SHP77 treated with DMSO at 0.1 percent for 48 hours (cell line): ENCODE measurements at places on chromosomes 12 and 14.

GRCh38 chr12:66446276-66446675 lies 144.0 kb downstream of the HELB start:
- DNase-seq: no peak

- no peak for DNase-seq
These were observed 68.6 kb upstream of the MAX start for GRCh38 chr14:65170768-65171507.

DNA sequence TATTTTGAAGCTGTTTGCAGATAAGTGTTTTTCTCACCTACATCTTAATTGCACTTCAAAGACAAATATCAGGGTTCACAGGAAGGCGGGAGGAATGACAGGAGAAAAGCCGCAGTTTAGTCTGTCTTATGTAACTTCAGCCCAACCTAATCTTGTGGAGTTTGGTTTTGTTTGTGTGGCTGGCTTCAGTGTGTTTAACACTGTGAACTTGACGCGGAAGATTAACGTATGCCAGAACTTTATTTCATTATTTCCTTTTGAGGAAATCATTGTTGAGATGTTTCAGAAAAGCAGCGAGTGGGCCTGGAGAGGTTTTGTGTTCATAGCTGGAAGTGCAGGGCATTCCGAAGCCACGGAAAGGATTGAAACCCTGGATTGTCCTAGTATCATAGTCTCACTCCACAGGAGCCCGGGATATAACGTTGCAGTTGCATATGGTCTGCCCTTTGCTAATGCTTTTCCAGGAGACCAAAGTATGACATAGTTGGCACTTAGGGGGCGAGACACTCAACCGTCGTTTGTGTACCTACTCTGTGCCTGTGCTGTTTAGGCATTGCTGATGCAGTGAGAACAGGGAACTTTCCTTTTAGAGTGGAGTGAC lies 2.0 kb downstream of the PELI2 start:
- no peak for DNase-seq

- DNase-seq: no peak
These were observed 33.9 kb downstream of the SPX start for GRCh38 chr12:21559855-21560569.

- DNase-seq: no peak
These were observed 16.6 kb downstream of the NFKBIA start for GRCh38 chr14:35387713-35388579.

GRCh38 chr14:94598816-94599655 lies 13.2 kb upstream of the SERPINA3 start:
- DNase-seq: no peak

- no peak for DNase-seq
These were observed 42.1 kb downstream of the GPR19 start for GRCh38 chr12:12653922-12654321.

DNA sequence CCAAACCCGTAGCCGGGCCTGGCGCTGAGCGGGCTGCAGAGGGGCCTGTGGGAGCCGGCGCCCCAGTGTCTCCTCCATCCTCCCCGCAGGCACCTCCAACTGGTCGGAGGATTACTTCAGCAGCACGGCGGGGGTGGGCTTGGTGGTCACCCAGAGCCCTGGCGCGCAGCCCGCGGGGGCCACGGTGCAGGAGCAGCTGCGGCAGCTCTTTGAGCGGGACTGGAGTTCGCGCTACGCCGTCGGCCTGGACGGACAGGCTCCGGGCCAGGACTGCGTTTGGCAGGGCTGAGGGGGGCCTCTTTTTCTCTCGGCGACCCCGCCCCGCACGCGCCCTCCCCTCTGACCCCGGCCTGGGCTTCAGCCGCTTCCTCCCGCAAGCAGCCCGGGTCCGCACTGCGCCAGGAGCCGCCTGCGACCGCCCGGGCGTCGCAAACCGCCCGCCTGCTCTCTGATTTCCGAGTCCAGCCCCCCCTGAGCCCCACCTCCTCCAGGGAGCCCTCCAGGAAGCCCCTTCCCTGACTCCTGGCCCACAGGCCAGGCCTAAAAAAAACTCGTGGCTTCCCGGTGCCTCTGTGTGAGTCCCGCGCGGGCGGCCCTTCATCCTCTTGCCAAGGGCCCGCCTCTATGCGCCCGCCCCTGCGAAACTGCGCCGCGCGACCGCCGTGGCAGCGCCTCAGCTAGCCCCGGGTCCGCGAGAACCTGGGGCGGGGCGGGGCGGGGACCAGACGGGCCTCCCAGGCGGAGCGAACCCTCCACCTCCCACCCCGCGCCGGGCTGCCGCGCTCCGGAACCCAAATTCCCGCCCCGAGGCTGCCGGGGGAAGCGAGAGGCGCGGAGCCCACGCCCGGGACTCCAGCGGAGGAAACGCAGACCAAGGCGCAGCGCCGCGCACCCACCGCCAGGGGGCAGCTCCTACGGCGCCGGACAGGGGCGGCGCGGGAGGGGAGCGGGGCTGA lies 8.3 kb downstream of the PLD4 start:
- peak; percentile 25 for DNase-seq

- no peak for DNase-seq
These were observed 61.6 kb downstream of the RAD51B start for GRCh38 chr14:67881225-67881624.

- no peak for DNase-seq
These were observed 522.0 kb upstream of the SEL1L start for GRCh38 chr14:82055515-82056115.

DNA sequence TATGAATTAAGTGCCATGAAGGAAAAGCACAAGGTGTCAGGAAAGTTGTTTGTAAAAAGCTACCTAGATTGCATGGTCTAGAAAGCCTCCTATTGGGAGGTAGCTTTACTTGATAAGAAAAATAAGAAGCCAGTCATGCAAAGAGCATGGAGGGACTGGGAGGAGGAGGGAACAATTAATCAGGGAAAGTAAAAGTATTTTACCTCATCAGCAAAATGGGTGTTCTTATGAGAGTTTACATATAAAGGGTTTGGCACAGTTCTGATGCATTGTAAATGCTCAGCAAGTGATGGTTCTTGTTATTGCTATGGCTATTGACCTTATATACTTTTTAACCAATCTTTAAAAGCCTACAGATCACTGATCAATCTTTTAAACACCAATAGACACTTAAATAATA lies 17.0 kb upstream of the TSPAN8 start:
- DNase-seq: no peak

GRCh38 chr14:77314043-77314442 lies 6.6 kb downstream of the POMT2 start:
- DNase-seq: no peak

GRCh38 chr12:3551386-3551785 lies 60.4 kb downstream of the PRMT8 start:
- DNase-seq: no peak

GRCh38 chr14:32202491-32202997 lies 525 bp downstream of the RNU6-8 start:
- peak; percentile 78 for DNase-seq

DNA sequence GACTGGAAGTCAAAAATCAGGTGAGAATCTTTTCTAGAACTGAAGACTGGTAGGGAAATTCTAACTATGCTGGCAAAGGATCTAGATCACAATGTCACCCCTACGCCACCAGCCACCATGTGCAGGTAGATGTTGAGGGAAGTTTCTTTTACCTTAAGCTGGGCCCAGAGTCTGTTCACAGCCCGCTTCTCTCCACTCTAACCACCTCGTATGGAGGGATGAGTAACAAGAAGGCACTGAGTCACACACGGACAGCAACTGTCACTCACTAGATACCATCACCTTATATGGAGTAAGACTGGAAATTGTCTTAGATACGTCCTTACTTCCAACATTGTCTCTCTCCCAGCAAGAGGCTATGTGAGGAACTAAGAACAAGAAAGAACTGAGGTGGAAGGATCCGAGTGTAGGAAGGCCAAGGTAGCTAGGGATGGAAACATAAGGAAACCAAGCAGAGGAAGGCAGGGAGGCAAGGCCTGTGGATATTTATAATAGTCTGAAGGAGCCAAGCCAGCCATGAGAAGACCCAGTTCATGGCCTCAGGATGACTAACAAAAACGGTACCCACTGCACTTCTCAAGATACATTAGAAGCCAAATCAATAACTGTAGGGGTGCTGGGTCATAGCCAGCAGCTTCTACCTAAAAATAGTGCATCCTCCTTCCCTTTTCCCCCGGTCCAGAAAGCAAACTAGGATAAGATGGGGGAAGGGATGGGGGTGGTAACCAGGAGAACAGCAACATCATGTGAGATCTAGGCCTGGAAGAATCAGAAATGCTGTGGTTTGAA lies 15.5 kb downstream of the REM2 start:
- no peak for DNase-seq

GRCh38 chr12:42590330-42590934 lies 886 bp upstream of the PRICKLE1 start:
- DNase-seq: no peak

- no peak for DNase-seq
These were observed 82.7 kb downstream of the PPP2R5C start for GRCh38 chr14:101844219-101844618.

- no peak for DNase-seq
These were observed 6.6 kb downstream of the FOXG1 start for GRCh38 chr14:28773176-28773575.

GRCh38 chr14:66939409-66939808 lies 249.8 kb upstream of the GARIN2 start:
- DNase-seq: no peak

- no peak for DNase-seq
These were observed 23.3 kb downstream of the STXBP6 start for GRCh38 chr14:25026476-25027137.

- no peak for DNase-seq
These were observed 29.5 kb downstream of the PPP4R4 start for GRCh38 chr14:94203473-94204210.

DNA sequence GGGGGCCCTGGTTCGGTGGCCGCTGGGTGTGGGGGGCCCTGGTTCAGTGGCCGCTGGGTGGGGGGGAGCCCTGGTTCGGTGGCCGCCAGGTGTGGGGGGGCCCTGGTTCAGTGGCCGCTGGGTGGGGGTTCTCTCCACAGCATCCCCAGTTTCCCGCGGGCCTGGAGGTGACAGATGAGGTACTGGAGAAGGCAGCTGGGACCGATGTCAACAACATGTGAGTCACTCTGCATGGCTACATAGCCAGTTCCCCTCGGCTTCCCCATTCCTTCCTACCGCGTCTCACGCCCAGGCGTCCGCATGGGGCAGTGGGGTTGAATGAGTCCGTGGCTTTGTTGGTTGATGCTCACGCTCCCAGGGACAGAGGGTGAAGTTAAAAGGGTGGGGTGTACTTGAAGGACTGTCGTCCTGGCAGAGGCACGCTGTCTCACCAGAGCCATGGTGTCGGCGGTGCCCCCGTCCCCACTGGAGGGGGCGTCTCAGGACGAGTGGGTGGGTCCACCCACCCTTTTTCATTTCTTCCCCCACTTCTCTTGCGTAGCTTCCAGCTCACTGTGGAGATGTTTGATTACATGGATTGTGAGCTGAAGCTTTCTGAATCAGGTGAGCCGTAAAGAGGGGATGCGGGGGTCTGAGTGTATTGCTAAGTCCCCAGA lies 15.6 kb downstream of the HIP1R start:
- DNase-seq: no peak

DNA sequence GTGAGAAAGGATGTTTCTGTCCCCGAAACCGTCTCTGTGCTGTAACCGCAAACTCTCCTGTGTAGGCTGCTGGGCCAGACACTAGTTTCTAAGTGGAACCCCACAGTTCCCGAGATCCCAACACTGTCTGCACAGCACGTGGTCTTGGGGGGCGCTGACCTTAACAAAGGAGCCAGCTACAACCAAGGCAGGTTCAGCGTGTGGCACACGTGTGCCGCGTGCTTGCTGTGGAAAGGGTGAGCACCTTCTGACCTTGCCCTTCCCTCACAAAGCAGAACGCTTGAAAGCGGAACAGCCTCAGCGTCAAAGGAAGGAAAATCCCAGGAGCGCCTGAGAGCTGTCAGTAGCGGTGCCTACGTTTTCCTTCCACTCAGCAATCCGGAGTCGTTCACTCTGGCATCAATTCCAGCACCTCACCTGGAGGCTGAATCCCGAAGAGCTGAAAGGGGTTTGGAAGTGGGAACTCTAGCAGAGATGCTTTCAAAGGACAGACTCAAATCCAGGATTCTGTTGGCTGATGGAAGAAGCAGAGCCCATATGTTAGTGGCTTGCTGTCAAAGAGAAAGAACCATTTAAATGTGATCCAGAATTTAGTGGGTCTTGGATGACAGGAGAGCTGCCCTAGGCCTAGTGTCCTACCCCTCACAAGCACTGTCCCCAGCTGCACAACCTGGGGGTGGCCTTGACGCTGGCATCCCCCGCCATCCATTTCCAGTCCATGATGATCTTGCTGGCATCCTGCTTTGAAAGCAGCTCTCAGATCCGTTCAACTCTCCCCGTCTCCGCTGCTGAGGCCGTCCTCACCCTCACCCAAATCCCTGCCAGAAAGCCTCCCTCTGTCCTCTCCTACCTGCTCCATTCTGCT lies 27.1 kb downstream of the CCDC92 start:
- no peak for DNase-seq

GRCh38 chr14:37230551-37231194 lies 32.9 kb downstream of the MIPOL1 start:
- peak; percentile 76 for DNase-seq

- no peak for DNase-seq
These were observed 163.5 kb downstream of the CFAP54 start for GRCh38 chr12:96652870-96653269.

- peak; percentile 26 for DNase-seq
These were observed 34.6 kb downstream of the SPRING1 start for GRCh38 chr12:116703214-116703795.

DNA sequence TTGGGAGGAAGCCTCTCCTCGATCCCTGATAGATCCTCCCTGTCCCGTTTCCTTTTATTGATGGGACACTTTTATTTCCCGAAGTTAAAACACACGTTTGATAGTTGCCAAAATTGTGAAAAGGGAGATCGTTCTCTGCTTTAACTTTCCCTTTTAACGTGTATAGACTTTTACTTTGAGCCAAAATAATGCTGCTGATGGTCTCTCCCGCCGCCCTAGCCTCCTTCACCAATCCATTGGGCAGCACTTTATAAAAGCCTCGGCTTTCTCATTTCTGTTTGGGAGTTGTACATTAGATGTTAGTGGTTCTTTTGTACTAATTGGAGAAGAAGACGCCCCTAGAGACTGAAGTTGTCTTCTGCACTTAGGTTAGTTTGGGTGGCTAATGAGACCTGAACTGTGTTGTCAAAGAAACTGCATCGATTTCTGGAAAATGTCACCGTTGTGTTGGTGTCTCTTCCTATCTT lies 1.4 kb downstream of the TMTC2 start:
- no peak for DNase-seq

DNA sequence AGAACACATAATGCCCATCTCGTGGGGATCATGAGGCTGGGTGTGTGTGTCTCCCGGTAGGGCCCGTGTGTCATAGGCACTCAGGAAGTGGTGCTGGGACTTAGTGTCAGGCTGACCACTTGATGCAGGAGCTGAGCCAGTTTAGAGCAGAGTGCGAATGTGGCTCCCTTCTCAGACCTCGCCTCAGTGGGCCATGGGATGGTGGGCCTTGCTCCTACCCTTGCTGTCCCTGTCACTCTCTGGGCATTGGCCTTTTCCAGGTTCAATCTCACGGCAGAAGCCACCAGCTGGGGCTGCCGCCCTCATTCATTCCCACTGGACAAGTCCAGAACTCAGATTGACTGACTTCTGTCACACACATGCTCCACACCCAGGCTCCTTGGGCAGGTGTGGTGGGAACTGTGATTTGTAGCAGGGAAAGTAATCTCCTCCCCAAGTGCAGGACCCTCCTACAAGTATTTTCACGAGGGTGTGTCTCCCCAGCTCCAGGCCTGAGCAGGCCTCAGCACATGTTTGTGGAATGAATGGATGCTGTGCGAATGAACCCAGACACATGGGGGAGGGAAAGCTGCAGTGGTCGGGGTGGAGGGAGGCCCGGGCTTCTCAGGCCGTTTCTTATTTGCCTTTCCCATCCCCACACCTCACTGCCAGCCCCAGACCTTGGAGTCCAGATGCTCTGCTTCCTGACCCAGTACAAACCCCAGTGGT lies 54.9 kb downstream of the BEGAIN start:
- DNase-seq: no peak

- DNase-seq: no peak
These were observed 162.9 kb downstream of the GXYLT1 start for GRCh38 chr12:41981758-41982157.
